ENCODE measurements at places on chromosomes 7 and 10. TPM values are rescaled to one million over a fixed set of nuclear protein-coding genes. Genes with fewer than 3 reads are reported as not detected.

GPRIN2 gene
- 4.4 TPM for total RNA-seq

CTNNA3 gene
- total RNA-seq = 2.9 TPM

TUBAL3 gene
- total RNA-seq = 0.19 TPM

CYP2C19 gene
- 3.7 TPM for total RNA-seq

DYNC1I1 gene
- 2.5 TPM for total RNA-seq

NKX2-3 gene
- not detected for total RNA-seq

FAM241B gene
- 8.8 TPM for total RNA-seq

DNA sequence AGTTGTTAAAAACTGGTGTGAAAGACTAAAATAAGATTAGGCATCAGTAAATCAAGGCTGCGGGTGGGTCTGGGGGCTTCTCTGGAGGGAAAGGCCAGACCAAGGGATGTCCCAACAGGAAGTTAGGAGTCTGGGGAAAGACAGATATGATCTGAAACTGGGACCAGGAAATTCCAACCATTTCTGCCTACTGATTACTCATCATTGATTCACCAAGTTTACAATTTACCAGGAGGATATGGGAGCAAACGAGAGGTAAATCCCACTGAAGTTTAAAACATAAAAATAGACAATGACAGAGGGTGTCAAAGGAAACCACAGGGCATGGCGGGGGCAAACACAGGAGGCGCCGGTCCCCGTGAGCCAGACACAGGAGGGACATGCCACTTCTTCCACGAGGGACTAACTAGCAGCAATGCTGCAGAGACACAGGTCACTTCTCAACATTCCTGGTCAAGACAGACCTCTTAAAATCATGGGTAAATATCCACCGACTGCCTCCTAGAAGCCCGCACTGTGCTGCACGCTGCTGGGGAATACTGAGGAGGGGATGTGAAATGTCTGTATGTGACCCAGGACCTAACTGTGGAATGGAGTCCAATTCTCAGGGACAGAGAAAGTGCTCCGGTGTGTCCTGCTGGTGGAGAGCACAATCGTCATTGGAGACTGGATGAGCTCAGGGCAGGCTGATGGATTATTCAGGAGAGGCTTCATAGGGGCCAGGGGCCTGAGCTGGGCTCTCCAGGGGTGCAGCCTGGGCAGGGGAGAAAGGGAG, 153.4 kb upstream of the KLF14 start:
- DNase-seq = no peak

- no peak for DNase-seq
Observed at GRCh38 chr7:47550788-47551470, 31.0 kb downstream of the TNS3 start.

- peak; percentile 83 for DNase-seq
Observed at GRCh38 chr7:131688738-131689661, 132.6 kb upstream of the PODXL start.

- no peak for DNase-seq
Observed at GRCh38 chr7:129066290-129067131, 11.6 kb upstream of the TNPO3 start.

- DNase-seq = no peak
Observed at GRCh38 chr7:152760854-152761748, 1.5 kb downstream of the ACTR3B start.

DNA sequence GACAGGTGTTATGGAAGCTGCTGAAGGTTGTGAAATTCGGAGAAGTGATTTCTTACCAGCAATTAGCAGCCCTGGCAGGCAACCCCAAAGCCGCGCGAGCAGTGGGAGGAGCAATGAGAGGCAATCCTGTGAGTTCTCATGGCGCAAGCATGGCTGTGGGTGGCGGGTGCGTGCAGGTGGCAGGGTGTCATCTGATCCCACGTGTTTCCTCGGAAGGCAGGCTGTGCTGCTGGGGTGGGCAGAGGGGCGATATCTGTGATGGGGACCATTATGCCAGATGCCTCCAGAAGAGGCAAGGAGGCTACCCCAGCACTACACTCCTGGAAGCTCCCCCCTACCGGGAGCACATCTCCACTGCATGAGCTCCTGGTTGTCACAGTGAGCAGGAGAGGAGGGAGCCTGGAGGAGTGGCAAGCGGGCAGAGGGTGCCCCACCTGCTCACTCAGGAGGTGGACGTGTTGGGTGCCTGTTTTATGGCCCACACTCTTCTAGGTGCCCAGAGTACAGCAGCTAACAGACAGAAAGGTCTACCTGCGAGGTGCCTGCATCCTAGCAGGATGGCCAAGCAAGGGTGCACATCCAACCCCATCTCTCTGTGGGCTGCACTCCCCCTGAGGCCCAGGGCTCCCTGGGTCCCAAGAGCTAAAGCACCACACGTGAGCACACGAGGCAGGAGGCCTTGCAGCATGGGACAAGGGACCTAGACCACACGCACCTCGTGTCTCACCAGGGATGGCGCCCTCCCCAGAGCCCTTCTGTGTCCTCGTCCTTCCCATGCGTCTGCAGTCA, 204.7 kb downstream of the EBF3 start:
- DNase-seq = peak; percentile 65

DNA sequence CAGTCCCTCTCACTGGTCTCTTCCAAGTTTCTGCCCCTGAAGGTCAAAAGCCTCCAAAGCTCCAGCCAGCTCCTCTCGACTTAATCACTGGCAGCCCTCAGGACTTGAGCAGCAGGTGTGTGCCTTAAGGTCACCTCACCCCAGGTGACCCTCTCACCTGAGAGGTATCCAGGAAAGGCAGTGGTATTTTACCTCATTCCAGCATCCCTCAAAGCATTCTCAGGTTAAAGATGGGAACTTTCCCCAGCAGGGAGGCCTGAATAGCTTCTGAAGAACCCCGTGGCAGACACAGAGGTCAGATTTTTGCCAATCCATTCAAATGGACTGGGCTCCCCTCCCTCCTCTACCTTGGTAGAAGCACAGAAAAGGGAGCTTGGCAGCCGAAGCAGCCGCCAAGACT, 148.2 kb downstream of the GFRA1 start:
- no peak for DNase-seq

DNA sequence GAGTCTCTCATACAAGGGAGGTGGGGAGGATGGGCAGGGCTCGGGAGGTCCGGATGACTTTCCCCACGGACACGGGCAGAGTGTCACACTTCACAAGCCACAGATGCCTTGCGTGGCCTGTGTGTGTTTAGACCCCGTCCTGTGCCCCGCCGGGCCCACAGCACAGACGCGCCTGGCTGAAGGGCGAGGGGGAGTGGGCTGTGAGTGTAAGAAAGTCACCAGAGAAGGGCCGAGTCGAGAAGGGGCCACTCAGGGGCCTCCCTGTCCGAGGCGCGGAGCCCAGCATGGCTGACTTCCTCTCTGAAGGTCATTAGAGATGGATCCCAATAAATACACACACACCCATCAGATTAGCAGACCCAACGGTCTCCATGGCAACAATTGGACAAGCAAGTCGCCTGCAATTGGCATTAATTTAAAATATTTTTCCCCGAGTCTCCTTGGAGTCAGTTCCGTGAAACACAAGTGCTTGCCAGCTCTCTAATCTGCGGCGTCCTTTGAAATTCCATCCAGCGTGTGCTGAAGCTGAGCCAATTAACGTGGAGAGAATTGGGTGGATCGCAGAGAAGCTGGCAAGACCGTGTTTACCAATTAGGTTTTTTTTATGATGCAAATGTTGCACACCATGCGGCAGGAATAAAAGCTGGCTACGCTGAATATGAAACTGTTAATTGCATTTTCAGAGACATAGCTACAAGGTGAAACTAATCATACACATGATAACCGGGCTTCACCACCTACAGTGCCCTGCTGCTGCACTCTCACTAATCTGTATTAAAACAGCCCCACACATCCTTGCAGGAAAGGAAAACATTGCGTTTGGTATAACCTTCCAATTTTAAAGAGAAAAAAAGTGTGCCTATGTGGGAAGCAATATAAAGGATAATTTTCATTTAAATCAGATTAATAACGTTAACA, 571.2 kb downstream of the PTPRN2 start:
- DNase-seq = peak; percentile 68

- DNase-seq = no peak
Observed at GRCh38 chr10:113121153-113121552, 171.1 kb downstream of the TCF7L2 start.

- no peak for DNase-seq
Observed at GRCh38 chr7:44971902-44972441, 6.8 kb downstream of the MYO1G start.

DNA sequence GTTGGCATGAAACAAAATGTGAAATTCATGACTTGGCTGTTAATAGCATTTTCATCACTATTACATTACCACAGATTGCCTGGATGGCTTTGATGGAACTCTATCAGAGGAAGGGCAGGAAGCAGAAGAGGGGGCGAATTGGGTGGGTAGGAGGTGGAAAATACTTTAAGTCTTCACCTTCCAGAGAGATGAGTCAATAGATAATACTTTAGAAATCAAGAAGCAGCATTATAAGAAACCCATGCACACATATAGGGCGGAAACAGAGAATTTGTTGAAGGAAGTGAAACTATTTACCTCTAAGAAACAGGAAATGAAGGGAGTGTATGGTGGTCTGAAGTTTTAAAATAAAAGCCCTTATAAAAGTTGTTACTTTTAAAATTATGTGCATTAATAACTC, 152.1 kb upstream of the TARP start:
- DNase-seq = no peak

DNA sequence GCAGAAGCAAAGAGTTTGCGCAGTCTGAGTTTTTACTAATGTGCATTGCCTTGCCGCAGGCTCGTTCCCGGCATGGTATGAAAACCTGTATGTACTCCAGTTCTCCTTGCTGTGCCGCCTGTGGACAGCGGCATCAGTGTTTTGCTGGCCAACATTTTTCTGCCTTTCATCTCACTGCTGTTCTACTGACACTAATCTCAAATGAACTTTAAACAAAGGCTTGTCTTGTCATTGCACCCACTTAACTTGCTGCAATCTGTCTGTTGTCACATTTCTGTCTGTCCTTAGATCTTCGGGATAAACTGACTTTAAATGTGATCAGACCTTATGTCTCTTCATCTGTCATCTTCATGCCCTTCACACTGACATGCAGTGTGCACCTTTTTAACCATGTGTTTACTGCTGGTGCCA, 71.7 kb upstream of the ZNRF2 start:
- no peak for DNase-seq

DNA sequence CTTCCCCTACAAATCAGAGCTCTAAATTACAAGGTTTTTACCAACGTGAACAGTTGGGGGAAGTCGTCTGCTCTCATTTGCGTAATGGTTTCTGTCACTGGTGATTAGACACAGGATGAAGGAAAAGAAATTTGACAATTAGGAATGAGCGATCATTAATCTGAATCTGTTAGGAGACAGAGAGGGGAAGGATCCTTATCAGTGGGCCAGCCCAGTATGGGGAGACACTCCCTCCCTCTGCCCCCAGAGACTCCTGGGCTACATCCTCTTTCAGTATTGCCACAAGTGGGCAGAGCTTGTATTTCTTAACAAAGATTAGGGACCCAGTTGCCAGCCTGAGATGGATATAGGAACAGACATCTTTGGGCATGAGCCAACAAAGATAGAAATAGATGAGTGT, 15.5 kb downstream of the HIF1AN start:
- DNase-seq = no peak

GRCh38 chr7:131578602-131579001, 22.2 kb upstream of the PODXL start:
- DNase-seq = no peak

- DNase-seq = no peak
Observed at GRCh38 chr7:100190048-100190711, 12.5 kb downstream of the STAG3 start.

GRCh38 chr7:36670585-36671431, 53.5 kb downstream of the AOAH start:
- no peak for DNase-seq

GRCh38 chr7:132183781-132184380, 392.4 kb downstream of the PLXNA4 start:
- no peak for DNase-seq

DNA sequence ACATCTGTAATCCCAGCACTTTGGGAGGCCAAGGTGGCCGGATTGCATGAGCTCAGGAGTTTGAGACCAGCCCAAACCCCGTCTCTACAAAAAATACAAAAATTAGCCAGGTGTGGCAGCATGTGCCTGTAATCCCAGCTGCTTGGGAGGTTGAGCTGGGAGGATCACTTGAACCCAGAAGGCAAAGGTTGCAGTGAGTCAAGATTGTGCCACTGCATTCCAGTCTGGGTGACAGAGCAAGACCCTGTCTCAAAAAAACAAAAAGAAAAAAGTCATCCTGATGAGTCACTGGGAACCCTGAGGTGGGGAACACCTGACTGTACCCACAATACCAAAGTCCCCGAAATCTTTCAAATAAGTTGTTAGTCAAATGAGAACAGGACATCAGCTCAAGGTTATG, 80.0 kb downstream of the NEBL start:
- no peak for DNase-seq

- no peak for DNase-seq
Observed at GRCh38 chr10:28530751-28531150, 2.2 kb upstream of the WAC start.
